CD4-positive, alpha-beta T cell treated with Interleukin-1 beta for 1 hour (primary cell): ENCODE measurements at places on chromosomes 16 and 17.

- no peak for DNase-seq
Measured at GRCh38 chr17:28807925-28808634, 34.5 kb downstream of the FAM222B start.

DNA sequence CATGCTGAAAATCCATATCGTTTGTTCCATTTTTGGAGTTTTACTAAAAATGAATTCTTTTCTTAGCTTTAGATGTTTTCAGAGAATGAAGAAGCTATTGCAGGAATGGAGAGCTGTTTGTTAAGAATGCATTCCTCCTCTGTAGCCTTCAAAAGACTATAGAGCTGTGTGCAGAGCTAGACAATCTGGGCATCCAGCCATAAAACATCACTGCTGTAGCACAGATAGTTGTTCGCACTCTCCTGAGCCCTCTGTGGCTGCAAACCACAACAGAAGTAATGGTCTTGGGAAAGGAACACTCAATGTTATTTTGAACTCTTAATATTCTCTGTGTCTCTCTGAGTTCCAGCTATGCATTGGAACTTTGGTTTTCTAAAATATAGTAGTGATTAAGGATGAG lies 4.9 kb downstream of the TNRC6C start:
- DNase-seq = peak; percentile 45

- no peak for DNase-seq
Measured at GRCh38 chr17:38598536-38598935, 7.2 kb downstream of the SRCIN1 start.

- no peak for DNase-seq
Measured at GRCh38 chr16:48547530-48547929, 62.5 kb downstream of the N4BP1 start.

- peak; percentile 43 for DNase-seq
Measured at GRCh38 chr17:17959520-17960361, 12.5 kb downstream of the TOM1L2 start.

DNA sequence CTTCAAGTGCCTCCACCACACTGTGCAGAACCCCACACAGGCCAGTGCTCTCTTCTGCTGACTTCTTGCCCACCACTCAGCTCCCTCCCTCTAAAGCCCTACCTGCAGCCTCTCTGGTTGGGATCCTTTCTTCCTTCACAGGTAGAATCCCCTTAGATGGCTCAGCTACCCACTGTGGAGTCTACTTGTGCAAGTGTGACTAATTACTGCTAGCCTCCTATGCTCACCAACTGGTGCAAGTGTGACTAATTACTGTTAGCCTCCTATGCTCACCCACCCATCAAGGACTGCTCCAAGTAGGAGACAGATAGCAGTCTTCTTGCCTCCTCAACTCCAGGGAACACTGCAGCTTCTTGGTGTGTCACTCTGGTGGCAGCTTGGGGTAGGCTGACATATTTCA lies 43.6 kb downstream of the TEX14 start:
- no peak for DNase-seq

DNA sequence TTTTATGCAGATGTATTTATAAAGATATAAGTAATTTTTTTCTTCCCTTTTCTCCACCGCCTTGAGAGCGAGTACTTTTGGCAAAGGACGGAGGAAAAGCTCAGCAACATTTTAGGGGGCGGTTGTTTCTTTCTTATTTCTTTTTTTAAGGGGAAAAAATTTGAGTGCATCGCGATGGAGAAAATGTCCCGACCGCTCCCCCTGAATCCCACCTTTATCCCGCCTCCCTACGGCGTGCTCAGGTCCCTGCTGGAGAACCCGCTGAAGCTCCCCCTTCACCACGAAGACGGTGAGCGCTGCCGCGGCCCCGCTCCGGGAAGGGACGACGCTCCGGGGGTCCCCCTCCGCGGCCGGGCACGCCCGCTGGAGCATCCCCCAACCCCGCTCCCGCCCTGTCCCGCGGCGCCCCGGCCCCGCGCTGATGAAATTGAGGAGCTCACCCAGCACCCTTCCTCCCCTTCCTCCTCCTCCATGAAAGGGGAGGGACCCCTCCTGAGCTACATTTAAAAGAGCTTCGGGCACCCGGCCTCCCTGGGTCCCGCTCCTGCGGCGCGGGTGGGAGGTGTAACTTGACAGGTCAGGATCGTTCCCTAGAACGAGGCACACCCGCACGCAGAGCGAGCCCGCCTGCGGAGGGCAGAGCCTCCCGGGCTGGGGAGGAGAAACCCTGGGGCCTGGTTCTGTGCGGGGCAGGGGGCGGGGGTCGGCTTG lies 706 bp downstream of the HLF start:
- no peak for DNase-seq

DNA sequence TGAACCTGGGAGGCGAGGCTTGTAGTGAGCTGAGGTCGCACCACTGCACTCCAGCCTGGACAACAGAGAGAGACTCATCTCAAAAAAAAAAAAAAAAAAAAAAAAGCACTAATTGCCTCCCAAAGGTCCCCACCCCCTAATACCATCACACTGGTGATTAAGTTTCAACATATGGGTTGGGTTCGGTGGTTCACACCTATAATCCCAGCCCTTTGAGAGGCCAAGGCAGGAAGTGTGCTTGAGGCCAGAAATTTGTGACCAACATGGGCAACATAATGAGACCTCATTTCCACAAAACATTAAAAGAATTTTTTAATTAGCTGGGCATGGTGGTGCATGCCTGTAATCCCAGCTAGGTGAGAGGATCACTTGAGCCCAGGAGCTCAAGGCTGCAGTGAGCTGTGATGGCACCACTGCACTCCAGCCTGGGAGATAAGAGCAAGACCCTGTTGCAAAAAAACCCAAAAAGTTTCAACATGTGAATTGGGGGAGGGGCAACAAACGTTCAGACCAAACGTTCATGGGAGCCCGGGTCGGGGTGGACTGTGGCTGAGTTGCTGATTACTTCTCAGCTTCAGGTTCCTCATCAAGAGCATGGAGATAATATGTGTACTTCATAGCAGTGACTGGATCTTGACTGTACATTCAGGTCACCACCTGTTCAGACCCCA lies 62.1 kb upstream of the NOL11 start:
- no peak for DNase-seq

- DNase-seq = no peak
Measured at GRCh38 chr17:74340470-74341023, 14.5 kb downstream of the KIF19 start.

DNA sequence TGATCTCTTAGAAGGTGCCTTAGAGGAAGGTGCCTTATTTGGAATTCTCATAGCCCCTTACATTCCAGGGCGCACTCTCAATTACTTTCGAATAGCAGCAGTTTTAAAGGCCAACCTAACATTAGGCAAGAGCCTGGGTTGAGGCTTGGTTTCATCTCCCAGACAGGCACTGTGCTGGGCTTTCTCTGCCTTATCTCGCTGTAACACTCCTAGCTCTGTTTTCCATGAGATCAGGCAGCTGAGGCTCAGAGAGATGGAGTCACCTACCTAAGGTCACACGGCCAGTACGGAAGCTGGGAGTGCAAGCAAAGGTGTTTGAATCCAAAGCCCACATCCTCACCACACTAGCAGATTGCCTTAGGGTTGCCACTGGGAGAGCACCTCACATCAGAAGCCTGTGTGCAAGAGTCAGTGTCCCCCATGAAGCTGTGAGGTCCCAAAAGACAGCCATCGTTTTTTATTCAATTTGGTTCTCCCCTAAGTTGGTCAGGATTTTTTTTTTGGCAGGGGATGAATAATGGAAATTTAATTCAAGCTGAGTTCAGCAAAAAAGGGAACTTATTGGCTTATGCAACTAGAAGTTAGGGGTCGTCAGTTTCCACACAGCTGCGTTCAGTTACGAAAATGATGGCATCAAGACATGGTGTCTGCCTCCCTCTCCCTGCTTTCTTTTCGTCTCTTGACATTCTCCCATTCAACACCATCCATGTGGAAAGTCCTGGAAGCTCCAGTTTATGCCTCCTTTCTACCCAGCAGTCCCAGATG lies 206.4 kb downstream of the KATNIP start:
- DNase-seq = no peak

DNA sequence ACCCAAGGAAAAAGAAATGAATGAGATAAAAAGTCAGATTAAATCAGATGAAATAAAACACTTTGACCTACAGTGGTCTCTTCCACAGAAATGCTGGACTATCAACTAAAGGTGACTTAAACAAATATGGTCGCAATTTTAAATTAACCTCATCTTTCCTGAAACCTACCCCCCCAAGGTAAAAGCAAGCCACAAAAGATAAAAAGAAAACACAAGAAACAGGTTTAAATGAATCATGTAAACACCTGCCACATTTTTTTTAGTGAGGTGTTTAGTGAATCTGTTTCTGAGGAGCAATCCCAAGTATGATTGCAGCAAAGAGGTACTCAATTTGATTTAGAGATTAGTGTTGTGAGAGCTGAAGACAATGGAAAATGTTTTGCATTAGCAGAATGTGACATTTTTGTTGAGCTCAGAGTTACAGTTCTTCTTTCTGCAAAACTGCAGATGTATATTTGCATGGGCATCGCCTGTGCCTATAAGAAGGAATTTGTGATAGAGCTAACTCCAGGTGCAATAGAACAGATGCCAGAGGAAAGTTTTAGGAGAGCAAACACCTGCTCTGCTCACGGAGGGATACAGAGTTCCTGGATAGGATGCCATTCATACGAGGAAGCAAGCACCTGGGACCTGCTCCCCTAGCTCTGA lies 3.4 kb upstream of the MMD start:
- no peak for DNase-seq

DNA sequence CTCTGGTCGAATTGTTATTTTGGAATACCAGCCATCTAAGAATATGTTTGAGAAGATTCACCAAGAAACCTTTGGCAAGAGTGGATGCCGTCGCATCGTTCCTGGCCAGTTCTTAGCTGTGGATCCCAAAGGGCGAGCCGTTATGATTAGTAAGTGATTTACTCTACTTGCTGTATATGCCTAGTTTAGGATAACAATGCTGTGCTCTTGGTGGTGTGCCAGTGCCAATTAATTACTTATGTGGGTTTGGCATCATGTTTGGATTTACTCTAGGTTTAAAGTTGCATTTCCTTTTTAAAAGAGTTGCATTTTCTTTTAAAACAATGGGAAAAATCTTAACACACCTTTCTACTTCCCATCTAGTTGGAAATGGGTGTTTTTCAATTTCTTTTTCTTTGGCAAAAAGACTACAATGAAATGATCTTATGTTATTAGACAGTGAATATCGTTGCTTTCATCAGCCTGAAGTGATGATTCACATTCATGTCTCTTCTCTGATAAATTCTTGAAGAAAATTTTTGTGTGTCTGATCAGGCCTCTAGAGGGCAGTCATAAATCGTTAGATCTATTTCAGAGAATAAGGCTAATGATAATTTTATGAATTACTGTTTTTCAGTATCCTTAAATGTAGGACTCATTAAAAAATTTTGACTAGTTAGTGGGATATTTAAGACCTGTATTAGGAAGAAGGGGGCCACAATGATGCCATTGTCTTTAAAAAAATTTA lies 5.6 kb downstream of the SF3B3 start:
- DNase-seq = no peak

DNA sequence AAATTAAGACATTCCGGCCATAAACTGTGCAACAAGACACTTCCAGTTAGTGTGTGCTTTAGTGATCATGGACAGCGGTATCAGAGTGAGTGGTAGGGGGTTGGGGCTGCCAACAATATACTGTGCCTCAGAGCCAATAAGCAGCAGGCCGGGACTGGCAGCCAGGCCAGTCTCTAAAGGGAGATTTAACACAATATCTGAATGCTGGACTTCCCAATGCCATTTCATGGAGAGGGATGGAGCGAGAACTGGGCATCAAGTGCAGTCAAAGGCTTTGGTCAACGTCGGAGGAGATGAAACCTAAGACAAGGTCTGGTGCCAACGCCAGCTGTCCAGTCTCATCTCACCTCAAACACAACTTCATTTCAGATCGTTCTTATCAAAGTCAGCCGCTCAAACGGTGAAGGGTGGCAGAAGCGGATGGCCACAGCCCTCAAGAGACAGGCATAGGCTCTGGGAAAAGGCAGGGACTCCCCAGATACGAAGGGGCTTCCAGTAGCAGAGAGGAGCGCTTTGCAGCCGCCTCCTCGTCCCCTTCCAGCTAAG lies 935 bp downstream of the USP32 start:
- no peak for DNase-seq

DNA sequence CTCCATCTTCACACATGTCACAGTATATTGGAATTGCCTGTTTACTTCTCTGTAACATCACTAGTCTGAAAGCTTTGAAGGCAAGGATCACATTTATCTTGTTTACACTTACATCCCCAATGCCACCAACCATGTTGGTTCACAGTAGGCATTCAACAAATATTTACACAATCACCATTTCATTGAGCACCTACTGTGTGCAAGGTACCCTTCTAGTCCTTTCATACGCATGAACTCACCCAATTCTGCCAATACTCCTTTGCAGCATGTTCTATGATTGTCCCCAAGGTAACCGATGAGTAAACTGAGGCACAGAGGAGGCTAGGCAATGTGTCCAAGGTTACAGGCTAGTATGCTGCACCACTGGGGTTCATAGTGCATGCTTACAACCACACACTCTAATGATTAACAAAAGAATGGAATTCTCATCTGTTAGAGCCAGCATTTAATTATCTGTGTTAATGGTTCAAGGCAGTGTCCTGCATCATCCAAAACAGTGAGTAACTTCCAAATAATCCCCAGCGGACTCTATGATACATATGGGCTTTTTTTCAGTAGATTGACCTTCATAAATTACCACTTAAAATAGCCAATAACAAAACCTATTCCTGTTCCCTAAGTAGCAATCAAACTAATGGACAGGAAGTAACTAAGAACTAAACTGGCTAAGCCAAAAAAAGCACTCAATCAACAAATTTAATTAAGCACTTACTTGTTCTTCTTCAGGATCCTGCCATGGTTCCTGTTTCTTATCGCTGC lies 364.5 kb upstream of the XYLT1 start:
- DNase-seq = no peak

- DNase-seq = peak; percentile 31
Measured at GRCh38 chr17:74840989-74841666, 18.6 kb downstream of the GRIN2C start.

DNA sequence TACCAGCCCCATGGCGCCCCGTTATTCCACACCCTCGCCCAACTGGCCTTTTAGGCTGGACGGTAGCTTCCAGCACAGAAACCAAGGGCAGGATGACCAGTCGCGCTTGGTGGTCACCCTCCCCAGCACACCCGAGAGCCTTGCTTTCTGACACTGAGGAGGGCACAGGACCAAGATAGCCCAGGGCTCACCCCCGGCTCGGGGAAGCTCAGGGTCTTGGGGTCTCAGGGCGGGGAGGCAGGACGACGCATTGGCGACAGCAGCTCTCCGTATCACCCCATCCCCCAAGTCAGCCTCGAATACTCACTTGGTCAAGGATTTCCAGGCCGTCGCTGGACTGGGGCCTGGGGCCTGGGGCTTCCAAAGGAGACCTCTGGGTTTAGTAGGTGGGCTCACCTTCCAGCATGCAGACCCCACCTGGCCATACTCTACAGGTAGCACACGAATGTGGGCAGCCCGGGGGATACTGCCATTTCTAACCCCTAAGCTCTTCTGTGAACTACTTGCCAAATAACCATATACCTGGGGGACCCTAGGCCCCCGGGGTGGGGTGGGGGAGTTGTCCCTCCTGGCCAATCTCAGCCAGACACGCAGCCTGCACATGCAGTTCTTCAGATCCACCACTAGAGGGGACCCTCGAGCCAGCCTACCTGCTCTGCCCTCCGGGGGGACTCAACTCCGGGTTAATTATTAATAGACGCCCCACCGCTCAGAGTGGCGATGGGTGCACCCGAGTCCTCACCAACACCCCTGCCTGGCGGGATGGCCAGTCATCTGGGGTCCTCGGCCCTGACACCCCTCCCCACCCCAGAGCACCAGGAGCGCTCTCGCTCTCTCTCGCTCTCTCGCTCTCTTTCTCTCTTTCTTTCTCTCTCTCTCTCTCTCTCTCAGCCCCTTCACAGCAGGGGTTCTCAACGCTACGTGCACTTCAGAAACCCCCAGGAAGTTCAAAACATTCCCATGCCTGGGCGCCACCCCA lies 30.0 kb downstream of the TBC1D16 start:
- peak; percentile 62 for DNase-seq

- no peak for DNase-seq
Measured at GRCh38 chr17:36930583-36930900, 6.7 kb upstream of the LHX1 start.
